ENCODE measurements at places on chromosomes 12 and 14. TPM values are rescaled to one million over a fixed set of nuclear protein-coding genes. Genes with fewer than 3 reads are reported as not detected.

GPR84 gene
- not detected for total RNA-seq

GRCh38 chr14:70735043-70735442 is 74.3 kb downstream of the MAP3K9 start:
- no peak for DNase-seq

DNA sequence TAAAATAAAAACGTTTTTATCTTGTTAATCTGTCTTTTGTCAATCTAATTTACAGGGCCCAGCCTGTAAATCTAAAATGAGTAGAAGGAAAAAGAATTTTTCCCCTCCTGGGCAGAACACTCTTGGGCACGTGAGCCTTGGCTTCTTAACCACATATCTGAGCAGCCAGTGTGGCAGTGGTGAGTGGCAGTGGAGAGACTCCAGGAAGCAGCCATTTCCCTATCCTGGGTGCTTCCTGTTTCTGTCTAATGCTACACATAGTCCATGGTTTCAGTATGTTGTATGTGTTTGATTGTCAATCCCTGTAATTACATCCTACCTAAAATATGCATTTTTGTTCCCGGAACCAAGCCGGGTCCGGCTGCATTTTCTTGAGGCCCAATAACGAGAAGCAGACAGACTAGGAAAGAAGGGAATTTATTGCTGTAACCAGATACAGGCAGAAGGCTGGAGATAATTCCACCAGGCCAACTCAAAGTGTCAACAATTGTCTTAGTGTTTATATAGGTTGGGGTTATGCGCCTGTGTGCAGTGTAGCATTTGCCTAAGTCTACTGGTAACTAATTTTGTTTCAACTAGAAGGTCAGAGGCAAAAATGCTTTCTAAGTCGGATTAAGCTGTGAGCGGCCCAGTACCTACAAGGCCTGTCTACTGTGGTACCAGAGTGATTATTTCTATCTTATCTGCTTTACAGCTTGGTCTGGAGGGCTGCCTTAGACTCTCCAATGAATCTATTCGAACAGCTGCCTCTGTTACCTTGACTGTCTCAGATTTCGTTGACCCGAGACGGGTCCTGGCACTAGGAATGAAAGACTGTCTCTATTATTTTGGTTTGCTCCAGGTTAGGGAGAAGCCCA is 82.4 kb upstream of the RESF1 start:
- DNase-seq, result no peak

- DNase-seq, result peak; percentile 37
These were observed 1.1 kb downstream of the CD63 start for GRCh38 chr12:55727643-55728185.
